ENCODE measurements at places on chromosomes 12 and 14.

DNA sequence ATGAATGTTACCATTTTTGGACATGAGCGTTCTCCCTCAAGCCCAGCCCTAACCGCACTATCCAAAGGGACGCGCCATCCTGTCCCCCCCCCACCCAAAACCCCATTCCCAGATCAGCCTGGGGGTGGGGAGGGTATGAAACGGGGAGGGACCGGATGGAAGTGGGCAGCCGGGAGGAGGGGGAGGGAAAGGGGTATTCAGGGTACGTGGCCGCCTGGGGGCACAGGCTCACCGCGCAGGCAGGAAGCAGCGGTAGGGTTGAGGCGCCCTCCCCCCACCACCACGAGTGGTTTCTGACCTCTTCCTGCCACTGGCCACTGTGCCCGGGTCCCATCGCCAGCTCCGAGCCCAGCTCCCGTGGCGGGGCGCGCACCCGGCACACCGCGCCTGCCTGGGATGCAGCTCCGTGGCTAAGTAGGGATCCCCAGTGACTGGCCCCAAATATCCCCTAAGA is 1.4 kb downstream of the ACTN1 start:
- peak; percentile 43 for DNase-seq

DNA sequence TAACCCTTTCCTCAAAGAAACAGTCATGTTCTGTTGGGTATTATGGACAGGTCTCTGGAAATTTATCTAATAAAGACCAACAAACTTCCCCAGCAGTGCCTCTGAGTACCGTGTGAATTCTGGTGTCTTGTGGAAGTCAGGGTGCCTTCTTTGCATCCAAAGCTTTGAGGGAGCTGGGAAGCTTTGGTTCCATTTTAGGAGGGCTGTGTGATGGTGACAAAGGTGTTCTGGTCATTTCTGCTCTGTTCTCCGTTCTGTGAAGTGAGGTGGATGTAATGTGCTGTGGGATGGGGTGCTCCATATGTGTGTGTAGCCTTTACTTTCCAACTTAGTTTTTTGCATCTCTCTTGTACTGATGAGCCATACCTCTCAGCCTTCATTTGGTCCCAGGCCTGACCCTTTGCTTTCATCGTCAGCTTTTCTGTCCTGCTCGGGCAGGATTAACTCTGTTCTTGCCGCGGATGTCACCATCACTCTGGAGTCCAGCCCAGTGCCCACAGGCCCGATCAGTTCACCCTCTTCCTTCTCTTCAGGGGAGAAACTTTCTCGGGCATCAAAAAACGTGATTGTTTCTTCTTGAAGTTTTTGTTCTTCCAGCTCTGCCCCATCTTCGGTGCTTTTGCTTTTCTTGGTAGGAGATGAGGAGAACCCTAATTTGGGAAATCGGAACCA is 13.2 kb downstream of the PLD4 start:
- DNase-seq = no peak

GRCh38 chr12:21987755-21988154 is 46.5 kb upstream of the ABCC9 start:
- no peak for DNase-seq

GRCh38 chr12:33588725-33589405 is 149.2 kb upstream of the SYT10 start:
- DNase-seq = no peak

- DNase-seq = no peak
These were observed 8.1 kb downstream of the BCL7A start for GRCh38 chr12:122029620-122030423.

DNA sequence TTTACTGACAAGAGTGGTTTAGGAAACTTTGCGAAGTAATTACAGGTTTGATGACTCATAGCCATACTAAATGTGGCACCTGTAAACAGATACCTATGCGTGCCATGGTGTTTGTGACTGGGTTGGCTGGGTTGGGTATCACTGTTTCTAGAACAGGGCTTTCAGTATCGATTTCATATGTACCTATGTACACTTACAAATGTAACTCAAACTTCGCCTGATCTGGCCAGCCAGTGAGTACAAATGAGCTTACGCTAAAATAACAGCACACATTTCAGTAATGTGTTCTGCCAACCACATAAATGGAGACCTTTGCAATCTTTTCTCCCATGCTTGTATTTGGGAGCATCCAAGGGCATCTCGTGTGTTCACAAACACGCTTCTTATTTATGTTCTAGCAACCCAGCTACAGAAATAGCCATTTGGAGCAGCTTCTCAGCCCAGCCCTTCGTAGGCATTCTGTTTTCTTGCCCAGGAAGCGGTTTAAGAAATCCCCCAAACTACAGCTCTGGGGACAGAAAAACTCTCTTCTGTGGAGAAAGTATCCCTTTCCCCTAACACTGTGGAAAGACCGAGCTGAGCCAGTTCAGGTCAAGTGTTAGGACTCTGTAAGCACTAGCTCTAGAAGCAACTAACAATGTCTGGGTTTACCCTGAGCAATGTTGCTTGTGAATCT is 42.3 kb upstream of the MDM1 start:
- DNase-seq = peak; percentile 35

GRCh38 chr14:104932676-104933631 is 8.3 kb downstream of the PLD4 start:
- peak; percentile 90 for DNase-seq

DNA sequence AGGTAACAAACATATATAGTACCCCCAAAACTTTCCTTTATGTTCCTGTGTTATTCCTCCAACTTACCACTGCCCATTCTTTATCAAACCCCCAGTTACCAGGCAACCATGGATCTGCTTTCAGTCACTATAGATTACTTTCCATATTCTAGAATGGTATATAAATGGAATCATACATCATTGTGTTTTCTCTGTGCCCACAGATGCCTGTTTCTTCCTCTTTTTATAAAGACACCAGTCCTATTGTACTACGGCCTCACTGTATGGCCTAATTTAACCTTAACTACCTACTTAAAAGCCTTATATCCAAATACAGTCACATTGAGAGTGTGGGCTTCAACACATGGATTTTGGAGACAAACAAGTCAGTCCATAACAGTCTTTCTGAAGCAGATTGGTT is 2.6 kb downstream of the TAS2R14 start:
- DNase-seq = no peak

- DNase-seq = no peak
These were observed 9.1 kb downstream of the C12orf76 start for GRCh38 chr12:110039085-110039807.

GRCh38 chr12:102478405-102479098 is 1.8 kb downstream of the IGF1 start:
- DNase-seq = no peak

DNA sequence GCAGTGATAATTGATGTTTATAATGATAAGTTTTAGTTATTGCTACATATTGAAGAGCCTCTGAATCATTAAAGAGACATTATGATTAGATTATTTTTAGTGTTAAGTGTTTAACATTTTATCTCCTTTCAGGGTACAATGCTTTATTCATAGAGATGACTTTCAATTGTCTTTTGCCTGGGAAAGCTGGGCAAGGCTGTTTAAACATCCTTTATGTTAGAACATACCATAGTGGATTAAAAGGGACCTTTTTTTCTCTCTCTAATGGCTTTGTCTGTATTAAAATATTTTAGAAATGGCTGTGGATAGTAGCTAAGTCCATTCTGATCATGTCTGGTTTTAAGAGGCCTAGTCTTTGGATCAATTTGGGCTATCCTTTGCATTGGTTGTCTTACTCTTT is 427.5 kb upstream of the MIS18BP1 start:
- no peak for DNase-seq

- no peak for DNase-seq
These were observed 800 bp downstream of the PCNX4 start for GRCh38 chr14:60092526-60092920.

- DNase-seq = no peak
These were observed 226.2 kb upstream of the CRY1 start for GRCh38 chr12:107319533-107320032.

- no peak for DNase-seq
These were observed 26.1 kb upstream of the PKP2 start for GRCh38 chr12:32922546-32923297.

DNA sequence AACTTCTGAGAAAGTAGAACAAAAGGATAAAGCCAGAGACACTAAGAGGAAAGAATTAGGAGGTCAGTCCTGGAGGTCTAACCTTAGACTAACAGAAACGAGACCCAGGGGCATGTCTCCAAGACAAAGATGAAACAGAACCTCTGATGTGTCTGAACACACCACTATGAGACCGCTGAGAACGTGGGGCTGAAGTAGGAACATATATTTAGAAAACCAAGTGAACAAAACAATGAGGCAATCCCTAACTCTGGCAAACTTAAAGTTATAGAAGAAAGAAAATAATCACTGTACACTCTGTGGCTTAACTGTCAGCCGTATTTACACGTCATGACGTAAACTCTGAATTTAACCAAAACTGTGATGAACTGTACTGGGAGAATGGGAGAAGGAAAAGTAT is 17.9 kb downstream of the KCTD10 start:
- no peak for DNase-seq

- DNase-seq = no peak
These were observed 397.7 kb downstream of the MDGA2 start for GRCh38 chr14:47277703-47278102.

DNA sequence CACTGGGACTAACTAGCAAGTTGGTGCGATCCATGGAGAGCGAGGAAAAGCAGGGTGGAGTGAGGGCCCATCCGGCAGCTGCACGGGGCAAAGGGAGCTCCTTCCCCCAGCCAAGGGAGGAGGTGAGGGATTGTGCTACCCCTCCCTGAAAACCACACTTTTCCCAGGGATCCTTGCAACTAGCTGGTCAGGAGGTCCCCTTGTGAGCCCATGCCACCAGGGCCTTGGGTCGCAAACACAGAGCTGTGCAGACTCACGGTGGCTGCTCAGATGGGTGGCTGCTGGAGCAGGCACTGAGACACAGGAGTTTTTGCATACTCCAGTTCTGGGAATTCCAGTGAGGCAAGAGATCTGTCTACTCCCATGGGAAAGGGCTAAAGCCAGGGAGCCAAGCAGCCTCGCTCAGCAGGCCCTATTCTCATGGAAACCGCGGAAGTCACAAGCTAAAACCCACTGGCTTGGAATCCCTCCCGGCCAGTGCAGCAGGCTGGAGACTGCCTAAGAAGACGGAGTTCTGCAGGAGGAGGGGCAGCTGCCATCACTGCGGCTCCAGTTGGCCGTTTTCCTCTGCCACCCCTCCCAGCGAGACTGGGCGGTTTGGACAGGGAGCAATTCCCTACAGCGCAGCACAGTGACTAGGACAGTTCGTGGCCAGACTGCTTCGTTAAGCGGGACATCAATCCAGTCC is 10.9 kb upstream of the ZNF705A start:
- no peak for DNase-seq

DNA sequence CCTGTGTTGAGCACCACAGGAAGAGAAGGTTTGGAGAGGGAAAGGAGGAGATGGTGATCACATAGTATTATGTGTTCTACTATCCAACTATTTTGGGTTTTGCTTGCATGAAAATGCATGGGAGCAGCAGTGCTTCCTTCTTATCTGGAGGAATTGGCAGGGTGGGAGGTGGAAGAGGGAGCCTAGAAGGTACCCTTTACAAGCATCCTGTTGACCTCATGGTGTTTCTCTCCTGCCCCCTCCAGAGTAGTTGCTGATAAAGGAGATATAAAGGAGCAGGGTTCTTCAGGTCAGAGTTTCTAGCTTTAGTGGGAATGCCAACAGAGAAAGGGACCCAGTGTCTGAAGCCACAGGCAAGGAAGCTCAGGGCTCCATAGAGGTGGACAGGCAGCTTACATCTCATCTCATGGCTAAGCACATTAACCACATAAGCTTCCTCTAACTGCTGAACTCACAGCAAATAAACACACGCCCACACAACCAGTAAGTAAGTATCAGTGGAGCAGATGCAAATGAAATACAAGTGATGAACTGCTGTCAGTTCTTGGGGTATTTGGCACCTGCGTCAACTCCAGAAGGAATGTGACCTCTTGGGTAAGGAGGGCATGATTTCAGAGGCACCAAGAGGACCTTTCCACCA is 174.2 kb upstream of the SLC38A2 start:
- DNase-seq = no peak

DNA sequence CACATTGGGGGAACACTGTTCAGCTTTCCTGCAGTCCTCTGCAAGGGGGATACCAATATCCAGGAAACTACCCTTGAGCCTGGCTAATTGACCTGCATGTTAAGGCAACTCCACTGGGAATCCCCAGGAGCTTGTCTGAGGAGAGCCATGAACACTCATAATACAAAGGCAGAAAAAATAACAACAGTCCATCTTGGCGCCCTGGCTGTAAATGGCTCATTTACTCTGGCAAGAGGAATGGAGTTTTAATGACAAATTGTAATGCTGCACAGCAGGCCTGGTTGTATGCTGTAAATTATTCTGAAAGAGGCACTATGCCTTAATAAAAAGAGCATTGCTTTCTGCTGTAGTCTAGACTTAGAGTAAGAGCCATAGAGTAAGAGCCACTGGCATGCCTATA is 58.3 kb downstream of the SLC8A3 start:
- DNase-seq = no peak

- DNase-seq = peak; percentile 16
These were observed 46.8 kb downstream of the TMEM117 start for GRCh38 chr12:43882578-43883178.

- no peak for DNase-seq
These were observed 146.3 kb downstream of the PDZRN4 start for GRCh38 chr12:41334390-41334789.

DNA sequence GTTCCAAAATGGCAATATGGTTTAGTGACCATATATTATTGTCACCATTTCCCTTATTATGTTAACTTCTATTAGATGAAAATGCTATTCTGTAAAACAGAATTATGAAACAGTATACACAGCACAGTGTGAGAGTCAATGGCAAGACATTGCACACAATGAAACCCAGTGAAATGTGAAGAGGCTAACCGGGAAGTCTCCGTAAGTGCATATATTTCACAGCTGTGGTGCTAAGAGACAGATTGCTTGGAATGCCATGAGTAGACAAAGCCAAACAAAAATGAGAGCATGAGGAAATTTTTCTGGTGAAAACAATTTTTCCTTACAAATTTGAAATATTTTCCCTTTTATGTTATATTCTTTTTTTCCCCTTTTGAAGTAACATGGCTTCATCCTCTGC is 49.4 kb downstream of the DYRK2 start:
- DNase-seq = no peak

DNA sequence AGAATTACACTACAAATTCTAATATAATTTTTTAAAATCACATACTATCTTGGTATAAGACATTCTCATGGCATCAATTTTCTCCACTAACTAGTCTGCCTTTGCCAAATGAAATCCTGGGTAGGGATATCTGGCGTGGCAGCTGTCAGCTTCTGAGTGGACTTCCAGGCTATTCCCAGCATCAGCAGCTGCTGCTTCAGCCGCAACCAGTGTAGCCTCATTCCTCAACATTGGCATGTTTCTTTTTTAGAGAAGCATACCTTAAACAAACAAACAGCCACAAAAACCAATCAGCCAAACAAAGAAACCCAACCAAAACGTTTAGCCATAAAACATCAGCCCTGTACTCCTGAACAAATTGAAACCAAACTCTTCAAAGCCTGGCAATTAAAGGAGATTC is 235.8 kb downstream of the SSPN start:
- no peak for DNase-seq

- DNase-seq = no peak
These were observed 265.0 kb upstream of the LRIG3 start for GRCh38 chr12:59185295-59185694.

GRCh38 chr14:72643317-72643801 is 250.5 kb downstream of the DPF3 start:
- no peak for DNase-seq

- DNase-seq = no peak
These were observed 202.9 kb downstream of the AKAP6 start for GRCh38 chr14:32531942-32532515.

GRCh38 chr12:91432089-91432488 is 249.5 kb upstream of the DCN start:
- DNase-seq = no peak

All from activated CD4-positive, alpha-beta T cell treated with anti-CD3 and anti-CD28 coated beads for 24 hours (primary cell).